ENCODE measurements at places on chromosomes 1 and 21. TPM values are rescaled to one million over a fixed set of nuclear protein-coding genes. Genes with fewer than 3 reads are reported as not detected.

GRCh38 chr1:72322910-72323309 lies 40.6 kb upstream of the NEGR1 start:
- no peak for DNase-seq

GRCh38 chr1:218200979-218201378 lies 84.1 kb upstream of the RRP15 start:
- no peak for DNase-seq

GRCh38 chr1:226786550-226786949 lies 47.5 kb upstream of the ITPKB start:
- no peak for DNase-seq

GRCh38 chr1:70979881-70980280 lies 67.7 kb downstream of the PTGER3 start:
- DNase-seq: no peak

GRCh38 chr21:36909901-36910561 lies 56.4 kb downstream of the HLCS start:
- DNase-seq: no peak

- DNase-seq: no peak
Observed at GRCh38 chr1:52474807-52475206, 70.4 kb downstream of the PRPF38A start.

SLC6A9 gene
- total RNA-seq: 7.9 TPM
